Kidney capillary endothelial cell (primary cell): ENCODE measurements at places on chromosomes 3 and 15.

- no peak for DNase-seq
Observed at GRCh38 chr15:93801206-93801605, 430.2 kb upstream of the MCTP2 start.

- DNase-seq = no peak
Observed at GRCh38 chr3:37862903-37863815, 1.5 kb downstream of the CTDSPL start.

- DNase-seq = no peak
Observed at GRCh38 chr3:158463556-158463955, 107.4 kb upstream of the MLF1 start.

GRCh38 chr3:71530903-71531530 lies 52.5 kb downstream of the FOXP1 start:
- DNase-seq = no peak

DNA sequence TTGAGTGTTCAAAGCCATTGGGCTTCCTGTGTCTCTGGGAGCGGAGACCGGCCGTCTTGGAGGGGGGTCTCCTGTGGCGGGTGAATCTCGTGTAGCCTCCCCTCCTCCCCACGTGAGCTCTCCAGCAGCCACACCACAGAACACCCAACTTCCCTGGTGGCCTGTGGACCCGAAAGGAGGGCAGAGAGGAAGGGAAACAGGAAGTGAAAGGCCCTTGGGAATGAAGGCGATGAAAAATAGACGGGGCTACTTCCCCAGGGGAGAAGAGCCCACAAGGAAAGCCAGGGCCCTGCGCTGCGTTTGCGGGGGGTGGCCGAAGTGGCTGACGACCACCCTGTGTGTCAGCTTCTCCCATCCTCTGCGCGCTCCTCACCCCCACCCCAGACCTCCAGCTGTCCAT lies 5.4 kb downstream of the ANKRD63 start:
- no peak for DNase-seq

GRCh38 chr3:16309558-16309957 lies 44.5 kb downstream of the OXNAD1 start:
- peak; percentile 14 for DNase-seq

DNA sequence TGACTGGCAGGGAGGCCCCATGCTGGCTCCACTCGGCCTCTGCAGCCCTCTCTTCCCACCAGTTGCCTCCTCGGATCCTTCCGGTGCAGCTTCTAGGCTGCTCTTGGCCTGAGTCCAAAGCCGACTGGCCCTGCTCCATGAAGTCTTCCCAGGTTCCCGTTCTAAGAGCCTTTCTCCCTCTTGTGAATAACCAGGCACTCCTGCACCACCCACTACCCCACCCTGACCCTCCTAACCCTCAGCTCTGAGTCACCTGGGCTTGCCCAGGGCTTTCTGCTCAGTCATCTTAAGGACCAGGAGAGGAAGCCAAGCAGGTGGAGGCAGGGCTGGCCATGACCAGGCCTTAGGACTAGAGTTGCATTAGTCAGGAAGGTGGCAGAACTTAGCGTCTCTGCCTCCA lies 28.1 kb upstream of the CNBP start:
- DNase-seq = no peak

DNA sequence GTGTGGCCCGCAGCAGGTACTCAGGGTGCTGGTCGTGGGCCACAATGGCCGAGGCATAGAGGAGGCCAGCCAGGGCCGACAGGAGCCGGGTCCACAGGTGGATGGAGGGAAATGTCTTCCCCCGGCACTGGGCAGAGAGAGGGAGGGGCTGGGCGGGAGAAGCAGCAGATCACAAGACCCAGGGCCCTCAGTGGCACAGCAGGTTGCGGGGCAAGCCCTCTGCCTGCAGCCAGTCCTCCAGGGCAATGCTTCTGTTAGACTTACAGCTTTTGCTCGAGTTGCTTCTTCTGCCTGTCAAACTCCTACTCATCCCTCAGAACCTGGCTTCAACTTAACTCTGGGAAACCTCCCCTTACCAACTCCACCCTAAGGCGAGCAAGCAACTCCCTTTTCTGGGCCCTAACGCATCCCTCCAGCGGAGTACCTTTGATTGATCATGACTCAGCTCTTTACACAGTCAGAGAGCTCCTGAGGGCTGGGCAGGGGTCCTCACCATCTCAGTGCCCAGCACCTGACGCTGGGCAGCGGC lies 16.0 kb downstream of the TMEM44 start:
- no peak for DNase-seq
